ENCODE measurements at places on chromosomes 1 and 21. TPM values are rescaled to one million over a fixed set of nuclear protein-coding genes. Genes with fewer than 3 reads are reported as not detected.

- DNase-seq, result no peak
Observed at GRCh38 chr1:186740324-186740723, 60.1 kb upstream of the PTGS2 start.

DNA sequence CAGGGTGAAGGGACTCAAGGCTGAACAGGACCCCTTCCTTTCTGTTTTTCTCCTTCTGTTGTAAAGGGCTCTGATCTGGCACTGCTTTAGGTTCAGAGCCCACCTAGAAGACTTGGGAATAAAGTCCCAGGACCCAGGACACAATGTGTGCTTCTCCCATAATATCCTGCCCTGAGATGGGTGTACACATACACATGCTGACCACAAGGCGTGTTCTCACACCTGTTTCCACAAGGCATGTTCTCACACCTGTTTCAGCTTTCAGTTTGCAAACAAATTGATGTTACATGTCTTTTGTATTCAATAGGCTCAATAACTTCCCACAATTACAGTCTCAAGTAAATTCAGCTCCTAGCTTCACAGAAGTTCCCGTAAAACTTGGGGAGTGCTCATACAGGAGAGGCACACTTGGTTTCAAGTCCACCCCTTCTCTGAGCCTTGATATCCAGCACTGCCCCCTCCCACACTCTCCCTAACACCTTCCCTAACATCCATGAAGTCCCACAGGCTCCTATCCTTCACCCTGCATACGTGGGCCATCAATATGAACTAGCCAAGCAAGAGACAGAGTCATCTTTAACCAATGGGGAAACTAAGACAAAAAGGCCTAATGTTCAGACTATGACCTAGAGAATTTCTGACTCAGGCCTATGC is 41.7 kb downstream of the ERI3 start:
- no peak for DNase-seq

Gene LRRC7
- not detected for total RNA-seq

- no peak for DNase-seq
Observed at GRCh38 chr21:45539046-45539795, 3.0 kb downstream of the SLC19A1 start.

Gene GPR25
- total RNA-seq, result 0.65 TPM

GRCh38 chr1:81699234-81699633 is 101.5 kb upstream of the ADGRL2 start:
- DNase-seq, result no peak

Gene TARBP1
- total RNA-seq, result 31.2 TPM
